ENCODE measurements at places on chromosomes 3 and 15.

- DNase-seq, result no peak
Measured at GRCh38 chr15:49041426-49041825, 4.8 kb downstream of the SECISBP2L start.

- DNase-seq, result no peak
Measured at GRCh38 chr15:74782259-74783071, 585 bp downstream of the CSK start.

- no peak for DNase-seq
Measured at GRCh38 chr3:40308725-40309417, 636 bp upstream of the EIF1B start.

- DNase-seq, result no peak
Measured at GRCh38 chr3:66762916-66763693, 235.0 kb upstream of the KBTBD8 start.

DNA sequence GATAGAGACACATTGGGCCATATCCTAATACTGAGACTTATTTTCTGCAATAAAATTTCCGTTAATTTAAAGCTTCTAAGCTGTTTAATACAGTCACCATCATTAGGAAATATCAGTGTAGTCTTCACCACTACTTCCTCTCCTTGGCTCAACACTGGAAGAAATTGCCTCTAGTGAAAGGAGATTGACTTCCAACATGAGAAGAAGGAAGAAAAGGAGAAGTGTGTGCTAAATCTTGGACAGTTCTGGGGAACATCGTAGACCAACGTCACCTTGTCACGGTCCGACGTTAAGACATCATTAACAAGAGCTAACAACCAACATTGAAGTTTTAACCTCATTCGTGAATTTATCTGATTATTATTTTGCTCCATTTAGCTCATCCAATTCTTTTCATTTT lies 987.0 kb upstream of the CFAP20DC start:
- no peak for DNase-seq
